ENCODE measurements at places on chromosomes 3 and 15. TPM values are rescaled to one million over a fixed set of nuclear protein-coding genes. Genes with fewer than 3 reads are reported as not detected.

Gene CAMK2N2
- 1.4 TPM for total RNA-seq

Gene CAPN3
- 0.32 TPM for total RNA-seq

Gene DUOX1
- total RNA-seq: not detected

Gene EFHB
- 0.72 TPM for total RNA-seq

Gene IFT80
- total RNA-seq: 14.2 TPM

Gene CILP
- total RNA-seq: 0.09 TPM

Gene TRIM42
- total RNA-seq: not detected

Gene COL7A1
- total RNA-seq: 208 TPM

Gene SLC12A1
- not detected for total RNA-seq
